HTR-8/SVneo (cell line): ENCODE measurements at places on chromosomes 4 and X.

DNA sequence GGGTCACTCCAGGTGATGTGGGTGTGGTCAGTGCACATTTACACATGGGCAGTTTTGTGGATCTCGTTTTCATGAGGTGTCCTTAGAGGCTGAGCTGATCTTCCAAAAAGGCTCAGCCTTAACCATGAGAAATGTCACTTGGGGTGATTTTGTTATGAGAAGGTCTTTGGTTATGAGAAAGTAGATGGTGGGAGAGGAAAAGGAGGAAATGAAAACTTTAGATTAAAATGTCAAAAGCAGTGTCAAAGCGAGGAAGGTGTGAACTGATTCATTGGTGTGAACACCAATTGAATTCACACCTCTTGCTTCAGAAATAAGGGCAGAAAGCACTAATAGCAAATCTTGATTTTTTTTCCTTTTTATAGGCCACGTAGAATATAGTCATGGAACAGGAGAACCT, 100.2 kb upstream of the ANXA3 start:
- no peak for DNase-seq

- DNase-seq: no peak
Measured at GRCh38 chrX:129427267-129427666, 96.0 kb downstream of the SMARCA1 start.

DNA sequence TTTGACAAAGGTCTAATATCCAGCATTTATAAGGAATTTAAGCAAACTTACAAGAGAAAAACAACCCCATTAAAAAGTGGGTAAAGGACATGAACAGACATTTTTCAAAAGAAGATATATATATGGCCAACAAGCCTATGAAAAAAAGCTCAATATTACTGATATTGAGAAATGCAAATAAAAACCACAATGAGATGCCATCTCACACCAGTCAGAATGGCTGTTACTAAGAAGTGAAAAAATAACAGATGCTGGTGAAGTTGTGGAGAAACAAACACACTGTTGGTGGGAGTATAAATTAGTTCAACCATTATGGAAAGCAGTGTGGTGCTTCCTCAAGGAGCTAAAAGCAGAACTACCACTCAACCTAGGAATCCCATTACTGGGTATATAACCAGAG, 91.6 kb upstream of the EFHC2 start:
- no peak for DNase-seq

DNA sequence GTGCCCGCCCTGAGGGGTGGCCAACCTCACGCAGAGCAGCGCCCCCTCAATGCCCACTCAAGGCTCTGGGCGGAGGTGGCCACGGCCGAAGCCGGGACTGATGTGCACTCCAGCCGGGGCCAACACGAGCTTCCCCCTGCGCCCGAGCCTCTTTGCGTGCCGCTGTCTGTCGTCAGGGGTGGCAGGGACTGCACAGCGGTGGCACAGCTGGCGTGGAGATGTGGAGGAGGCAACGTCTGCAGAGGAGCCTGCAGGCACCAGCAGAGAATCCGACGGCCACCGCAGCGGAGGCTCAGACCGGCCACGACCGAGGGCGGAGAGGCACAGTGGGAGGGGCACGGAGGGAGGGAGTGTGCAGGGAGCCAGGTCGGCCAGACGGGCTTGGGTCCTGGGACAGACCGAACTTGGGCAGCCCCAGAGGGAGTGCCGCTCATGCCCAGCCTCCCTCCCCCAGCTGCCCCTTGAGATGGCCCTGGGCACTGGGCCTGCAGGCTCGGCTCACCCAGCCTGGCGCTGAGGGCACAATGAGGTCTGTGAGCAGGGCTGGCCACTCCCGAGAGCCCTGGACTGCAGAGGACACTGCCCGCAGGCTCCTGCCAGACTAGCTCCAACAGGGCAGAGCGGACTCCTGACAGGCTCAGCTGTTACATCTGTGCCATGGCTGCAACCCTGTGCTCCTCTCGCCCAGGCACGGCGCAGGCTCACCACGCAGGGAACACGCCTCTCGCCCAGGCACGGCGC, 46.5 kb upstream of the CPLX1 start:
- no peak for DNase-seq

DNA sequence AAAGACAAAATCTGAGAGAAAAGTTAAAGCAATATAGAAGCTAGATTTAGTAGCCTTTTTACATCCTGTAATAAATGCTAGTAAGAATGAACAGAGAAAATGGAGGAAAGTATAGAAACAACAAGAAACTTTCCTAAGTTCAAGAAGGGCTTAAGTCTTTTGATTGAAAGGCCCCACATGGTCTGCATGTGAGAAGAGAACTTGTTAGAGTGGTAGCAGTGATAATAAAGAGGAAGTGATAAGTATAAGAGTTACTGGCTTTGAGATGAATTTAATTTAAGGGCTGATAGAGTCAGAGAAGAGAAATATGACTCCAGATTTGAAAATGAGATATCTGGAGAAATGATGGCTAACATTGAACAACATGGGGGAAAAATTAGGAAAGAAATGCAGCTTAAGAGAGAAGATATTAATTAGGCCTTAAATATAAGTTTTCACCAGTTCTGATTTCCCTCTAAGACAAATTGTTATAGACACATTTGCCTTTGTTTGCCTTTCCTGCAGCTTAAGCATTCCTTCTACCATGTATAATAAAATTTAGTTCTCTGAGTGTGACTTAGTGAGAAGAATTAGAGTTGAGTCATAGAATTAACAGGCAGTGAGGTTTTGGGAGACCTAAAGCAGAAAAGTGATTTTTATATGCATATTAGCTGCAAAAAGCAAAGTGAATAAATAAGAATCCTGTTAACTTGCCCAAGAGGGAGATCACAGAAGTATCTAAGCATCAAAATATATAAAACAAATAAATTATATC, 18.4 kb downstream of the ZFX start:
- DNase-seq: no peak

DNA sequence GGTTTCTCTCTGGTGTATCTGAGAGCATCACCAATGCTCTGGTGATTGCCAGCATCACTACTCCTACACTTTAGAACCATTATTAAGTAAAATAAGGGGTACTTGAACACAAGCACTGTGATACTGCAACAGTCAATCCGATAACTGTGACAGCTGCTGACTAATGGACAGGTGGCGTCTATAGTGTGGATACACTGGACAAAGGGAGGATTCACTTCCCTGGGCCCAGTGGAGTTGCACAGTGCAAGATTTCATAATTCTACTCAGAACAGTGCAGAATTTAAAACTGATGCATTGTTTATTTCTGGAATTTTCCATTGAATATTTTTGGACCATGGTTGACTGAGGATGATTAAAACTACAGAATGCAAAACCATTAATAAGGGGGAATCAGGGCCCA, 97.8 kb downstream of the SHROOM3 start:
- DNase-seq: no peak

GRCh38 chrX:137362583-137362982, 203.3 kb upstream of the ZIC3 start:
- no peak for DNase-seq

GRCh38 chr4:185874516-185875230, 62.7 kb upstream of the SORBS2 start:
- peak; percentile 23 for DNase-seq

DNA sequence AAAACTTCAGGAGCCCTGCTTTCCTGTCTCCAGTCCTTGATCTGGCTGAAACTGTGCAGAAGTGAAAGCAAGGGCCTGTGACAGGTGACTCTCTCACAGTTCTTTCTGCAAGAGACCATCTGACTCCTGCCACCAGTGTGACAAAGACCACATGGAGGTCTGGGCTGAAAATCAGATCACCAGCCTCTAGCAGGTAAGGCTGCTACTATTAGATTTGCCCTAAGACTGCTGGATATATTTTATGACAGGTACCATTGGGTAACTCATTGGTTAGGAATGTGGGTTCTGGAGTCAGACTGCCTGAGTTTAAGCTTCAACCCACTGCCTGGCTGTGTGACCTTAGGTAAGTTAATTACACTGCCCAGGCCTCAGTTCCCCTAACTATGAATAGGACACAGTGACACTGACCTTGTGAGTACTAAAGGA, 163.3 kb upstream of the SLC7A11 start:
- DNase-seq: no peak
